Natural killer cell treated with Interleukin-12 subunit alpha and Interleukin-12 subunit beta and Interleukin-15 and Interleukin-18, amount 100 ng/mL, for 72 hours (primary cell): ENCODE measurements at places on chromosomes 7 and 10. TPM values are rescaled to one million over a fixed set of nuclear protein-coding genes. Genes with fewer than 3 reads are reported as not detected.

Gene ACTA2
- total RNA-seq: 19.7 TPM

- DNase-seq: no peak
Measured at GRCh38 chr7:101635484-101635883, 6.4 kb upstream of the MYL10 start.

DNA sequence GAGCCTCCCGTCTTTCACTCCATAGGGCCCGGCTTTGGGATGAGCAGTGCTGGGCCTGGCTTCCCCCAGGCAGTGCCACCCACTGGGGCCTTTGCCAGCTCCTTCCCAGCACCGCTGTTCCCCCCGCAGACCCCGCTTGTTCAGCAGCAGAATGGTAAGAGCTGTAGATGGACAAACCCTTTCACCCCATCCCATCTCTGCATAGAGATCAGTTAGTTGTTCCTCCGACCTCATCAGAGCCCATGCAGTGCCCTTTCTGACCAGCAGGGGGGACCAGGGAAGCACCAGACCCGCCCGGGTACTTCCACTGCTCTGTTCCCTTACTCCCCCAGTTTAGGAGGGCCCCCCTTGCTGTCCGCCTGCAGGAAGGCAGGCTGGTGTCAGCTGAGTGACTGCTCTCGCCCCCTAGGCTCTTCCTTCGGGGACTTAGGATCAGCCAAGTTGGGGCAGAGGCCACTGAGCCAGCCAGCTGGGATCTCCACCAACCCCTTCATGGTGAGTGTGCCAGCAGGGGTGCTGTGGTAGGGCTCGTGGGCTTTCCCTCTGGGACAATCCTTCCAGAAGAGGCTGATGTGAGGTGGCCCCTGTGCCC lies 9.8 kb downstream of the SAP25 start:
- DNase-seq: peak; percentile 84

DNA sequence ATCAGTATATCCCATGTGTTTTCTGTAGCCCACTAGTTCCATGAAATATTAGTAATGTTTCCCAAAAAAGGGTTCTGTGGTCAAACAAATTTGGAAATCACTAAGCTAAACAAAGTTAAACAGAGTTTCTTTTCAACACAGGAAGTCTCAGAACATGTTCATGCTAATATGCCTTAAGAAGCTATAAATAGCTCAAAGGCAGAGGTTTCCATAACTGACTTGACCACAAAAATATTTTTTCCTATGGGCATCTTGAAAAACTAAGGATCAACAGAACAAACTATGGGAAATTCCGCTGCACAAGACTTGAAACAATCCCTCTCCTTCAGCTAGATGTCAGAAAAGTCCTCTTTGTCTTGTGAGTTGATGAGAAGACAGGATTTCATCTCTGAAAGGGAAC lies 59.7 kb downstream of the SEM1 start:
- DNase-seq: no peak

DNA sequence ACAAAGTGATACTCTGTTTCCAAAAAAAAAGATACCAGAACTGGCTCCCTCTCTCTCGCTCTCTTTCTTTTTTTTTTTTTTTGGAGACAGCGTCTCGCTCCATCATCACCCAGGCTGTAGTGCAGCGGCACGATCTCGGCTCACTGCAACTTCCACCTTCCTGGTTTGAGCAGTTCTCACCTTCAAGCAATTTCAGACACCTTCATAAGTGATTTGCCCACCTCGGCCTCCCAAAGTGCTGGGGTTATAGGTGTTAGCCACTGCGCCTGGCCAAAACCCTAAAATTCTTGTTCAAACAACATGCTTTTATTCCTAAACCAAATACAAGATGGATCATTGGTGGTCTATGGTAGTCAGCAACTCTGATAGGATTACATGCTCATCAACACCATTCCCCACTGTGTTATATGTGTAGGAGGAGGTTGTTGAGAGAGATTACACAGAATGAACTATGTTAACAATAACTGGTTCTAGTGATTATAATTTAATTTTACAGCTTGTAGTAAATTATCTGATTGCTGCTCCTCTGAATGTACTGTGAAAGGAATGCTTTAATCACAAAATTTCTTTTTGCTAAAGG lies 15.5 kb downstream of the ACBD5 start:
- DNase-seq: peak; percentile 77
